Small intestine (tissue), 16 donors: ENCODE measurements at places on chromosomes 11 and 22. TPM values are rescaled to one million over a fixed set of nuclear protein-coding genes. Genes with fewer than 3 reads are reported as not detected.

Gene KCNJ11
- not detected for polyA plus RNA-seq

Gene RELA
- polyA plus RNA-seq: 32.2 TPM

Gene PHETA2
- polyA plus RNA-seq: 8.9 TPM

Gene DDIAS
- polyA plus RNA-seq: not detected

Gene BACE1-AS
- polyA plus RNA-seq: 12.5 TPM

Gene MISFA
- 3.5 TPM for polyA plus RNA-seq

Gene XKR3
- polyA plus RNA-seq: not detected

Gene APOBEC3F
- polyA plus RNA-seq: 4.4 TPM

Gene OR52B2
- polyA plus RNA-seq: not detected

Gene ROBO3
- polyA plus RNA-seq: 4.5 TPM
